ENCODE measurements at places on chromosomes 6 and 20.

DNA sequence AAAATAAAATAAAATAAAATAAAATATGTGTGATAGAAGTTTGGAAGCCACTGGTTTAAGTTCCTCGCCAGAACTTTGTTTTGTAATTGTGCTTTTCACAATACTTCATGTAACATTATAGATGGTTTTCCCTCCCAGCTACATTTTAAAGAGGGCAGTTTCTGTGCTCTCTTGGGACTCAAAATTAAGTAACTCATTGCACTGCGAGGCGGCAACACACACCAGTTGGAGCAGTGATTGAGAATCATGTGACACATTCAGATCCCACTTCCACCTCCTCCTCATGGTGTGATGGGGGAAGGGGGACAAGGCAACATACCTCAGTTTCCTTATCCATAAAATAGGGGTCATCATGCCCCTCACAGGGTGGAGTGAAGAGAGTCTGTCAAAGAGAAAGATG lies 7.5 kb downstream of the C2 start:
- no peak for DNase-seq

GRCh38 chr20:58976061-58976730 lies 4.9 kb upstream of the NELFCD start:
- DNase-seq = no peak

DNA sequence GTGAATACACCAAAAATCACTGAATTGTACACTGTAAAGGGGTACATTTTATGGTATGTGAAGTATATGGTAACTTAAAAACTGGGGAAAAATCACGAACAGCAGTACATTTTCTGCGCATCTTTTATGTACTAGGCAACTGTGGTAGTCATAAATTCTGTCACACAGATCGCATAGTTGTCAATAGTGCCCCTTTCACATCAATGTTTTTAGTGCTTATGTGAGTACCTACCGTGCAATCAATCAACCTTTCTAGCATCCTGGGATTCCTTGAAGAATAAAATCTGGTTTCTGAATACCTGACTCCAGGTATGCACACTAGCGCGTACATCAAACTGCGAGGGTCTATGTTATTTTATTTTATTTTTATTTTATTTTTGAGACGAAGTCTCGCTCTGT lies 637 bp upstream of the RPF2 start:
- DNase-seq = no peak

DNA sequence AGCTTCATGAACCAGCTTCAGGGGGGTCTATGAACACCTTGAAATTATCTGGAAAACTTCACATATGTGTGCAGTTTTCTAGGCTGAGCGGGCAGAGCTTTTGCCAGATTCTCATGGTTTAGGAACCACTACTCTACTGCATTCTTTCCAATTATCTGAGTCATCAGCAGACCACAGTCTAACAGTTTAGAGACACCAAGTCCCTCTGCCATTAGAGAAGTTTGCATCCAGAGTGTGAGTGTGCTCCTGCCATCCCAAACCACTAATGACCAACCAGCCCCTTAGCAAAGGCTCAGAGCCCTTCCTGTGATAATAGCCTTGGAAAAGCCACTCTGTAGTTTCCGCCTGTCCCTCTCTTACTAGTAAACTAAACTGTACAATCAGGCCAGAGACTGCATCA lies 96.8 kb downstream of the PHACTR1 start:
- no peak for DNase-seq

DNA sequence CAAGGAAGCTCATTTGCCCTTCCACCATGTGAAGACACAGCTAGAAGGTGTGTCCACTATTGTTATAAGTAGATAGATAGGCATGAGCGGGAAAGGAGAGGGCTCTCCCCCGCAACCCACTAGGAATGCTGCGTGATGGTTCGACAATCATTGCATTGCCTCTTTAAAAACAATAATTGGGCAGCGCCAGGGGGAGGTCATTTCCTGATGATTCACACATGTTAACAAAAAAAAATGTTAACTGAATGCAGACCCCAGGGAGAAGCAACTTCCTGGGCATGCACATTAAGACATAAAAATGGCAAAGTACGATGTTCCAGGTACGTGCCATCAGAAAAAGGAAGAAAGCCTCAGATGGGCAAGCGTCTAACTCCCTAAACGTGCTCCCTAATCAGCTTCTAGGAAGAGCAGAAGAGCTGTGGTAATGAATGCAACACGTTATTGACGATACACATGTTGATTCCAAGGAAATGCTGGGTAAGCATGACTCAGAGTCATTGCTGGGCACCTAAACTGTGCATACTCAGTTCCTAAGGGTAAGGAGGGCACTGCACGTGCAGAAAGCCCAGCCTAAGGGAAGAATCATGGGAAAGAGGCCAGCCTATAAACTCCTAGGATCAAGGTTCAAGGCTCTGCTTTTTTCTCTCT lies 113.7 kb downstream of the FAM217A start:
- DNase-seq = no peak

- no peak for DNase-seq
Measured at GRCh38 chr6:193773-194310, 98.4 kb upstream of the DUSP22 start.

DNA sequence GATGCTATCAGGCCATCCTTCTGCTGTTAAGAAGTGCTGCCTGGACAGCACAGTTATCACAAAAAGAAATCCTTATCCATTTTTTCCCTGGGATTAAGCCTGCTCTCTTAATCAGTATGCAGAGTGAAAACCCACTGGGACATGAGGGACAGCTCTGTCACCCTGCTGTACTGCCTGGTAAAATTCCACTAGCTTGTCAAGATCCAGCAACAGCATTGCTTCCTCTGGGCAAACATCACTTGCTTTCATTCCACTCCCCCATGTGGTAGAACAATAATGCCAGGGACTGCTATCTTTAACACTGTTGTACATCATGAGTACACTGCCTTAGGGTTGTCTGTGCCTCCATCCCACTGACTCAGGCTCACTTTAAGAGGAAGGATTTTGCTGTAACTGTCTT lies 331.3 kb downstream of the KIF16B start:
- no peak for DNase-seq

GRCh38 chr6:147768969-147769368 lies 260.5 kb downstream of the SAMD5 start:
- DNase-seq = no peak

GRCh38 chr6:154234019-154234772 lies 122.4 kb downstream of the IPCEF1 start:
- DNase-seq = no peak

- no peak for DNase-seq
Measured at GRCh38 chr6:28618898-28619555, 93.3 kb downstream of the GPX5 start.

DNA sequence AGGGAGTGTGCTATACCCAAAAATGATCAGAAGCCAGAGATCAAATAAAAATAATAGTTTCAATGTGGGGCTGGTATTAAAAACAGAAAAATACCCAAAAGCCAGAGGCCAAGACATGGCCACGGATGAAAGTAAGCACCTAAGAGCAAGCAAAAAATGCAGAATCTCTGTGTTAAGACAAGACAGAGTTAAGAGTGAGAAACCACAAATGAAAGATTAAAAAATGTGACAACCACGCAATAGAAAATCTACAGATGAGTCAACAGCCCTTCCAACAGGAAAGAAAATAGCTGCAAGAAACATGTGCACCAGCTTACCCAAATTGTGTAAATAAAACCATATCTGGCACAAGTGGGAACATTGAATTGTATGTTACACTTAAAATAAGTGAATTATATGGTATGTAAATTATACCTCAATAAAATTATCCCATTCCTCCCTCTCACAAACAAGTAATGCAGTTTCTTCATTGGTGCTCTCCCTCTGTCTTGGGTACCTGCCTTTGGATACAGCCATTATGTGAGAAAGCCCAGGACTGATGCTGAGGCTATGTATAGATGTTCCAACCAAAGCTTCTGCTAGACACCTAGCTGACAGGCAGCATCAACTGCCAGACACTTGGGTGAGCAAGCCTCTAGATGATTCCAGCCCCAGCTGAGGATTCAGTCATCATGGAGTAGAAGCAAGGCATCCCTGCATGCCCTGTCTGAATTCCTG lies 55.3 kb upstream of the UFL1 start:
- DNase-seq = no peak

- no peak for DNase-seq
Measured at GRCh38 chr6:54959820-54960219, 113.2 kb downstream of the FAM83B start.

DNA sequence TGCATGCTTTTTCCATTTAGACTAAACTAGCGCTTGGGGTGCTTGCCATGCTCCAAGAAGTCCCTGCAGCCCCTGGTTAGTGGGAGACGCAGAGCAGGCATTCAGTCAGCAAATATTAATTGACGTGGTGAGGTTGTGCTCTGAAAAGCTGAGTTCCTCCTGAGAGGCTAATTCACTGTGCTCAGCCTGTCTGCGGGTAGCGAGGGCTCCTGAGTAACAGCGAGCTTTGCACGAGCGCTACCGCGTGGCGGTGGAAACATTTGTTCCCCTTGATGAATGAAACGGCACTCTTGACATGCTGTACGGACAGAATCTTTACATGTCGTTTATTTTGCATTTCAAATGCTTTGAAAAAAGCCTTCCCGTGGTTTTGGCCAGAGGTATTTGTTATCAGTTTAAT lies 170.6 kb upstream of the AGPAT4 start:
- no peak for DNase-seq

DNA sequence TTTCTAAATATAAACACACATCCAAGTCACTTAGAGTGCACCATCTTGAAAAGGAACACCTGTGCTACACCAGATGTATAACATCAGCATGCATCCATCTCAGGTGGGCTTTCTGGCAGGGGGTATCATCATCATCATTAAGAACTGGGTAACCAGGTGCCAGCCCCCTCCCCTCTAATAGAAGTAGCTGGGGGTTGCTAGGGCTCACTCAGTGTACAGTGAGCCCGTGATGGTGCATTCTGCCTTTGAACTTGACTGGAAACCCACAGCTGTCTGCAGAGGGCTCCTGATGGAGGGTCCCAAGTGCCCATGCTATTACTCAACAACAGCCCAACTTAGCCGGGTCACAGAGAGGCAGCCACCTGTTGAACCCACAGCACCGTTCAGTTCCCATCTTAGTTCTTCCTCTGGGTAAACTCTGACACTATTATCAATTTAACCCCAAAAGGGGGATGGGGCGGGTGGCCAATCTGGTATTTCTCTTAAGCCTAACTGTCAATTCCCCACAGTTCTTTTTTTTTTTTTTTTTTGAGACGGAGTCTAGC lies 32.7 kb upstream of the CCND3 start:
- no peak for DNase-seq

GRCh38 chr20:59231124-59231804 lies 67.6 kb downstream of the ZNF831 start:
- no peak for DNase-seq

GRCh38 chr6:148523551-148523950 lies 180.9 kb downstream of the SASH1 start:
- DNase-seq = no peak

DNA sequence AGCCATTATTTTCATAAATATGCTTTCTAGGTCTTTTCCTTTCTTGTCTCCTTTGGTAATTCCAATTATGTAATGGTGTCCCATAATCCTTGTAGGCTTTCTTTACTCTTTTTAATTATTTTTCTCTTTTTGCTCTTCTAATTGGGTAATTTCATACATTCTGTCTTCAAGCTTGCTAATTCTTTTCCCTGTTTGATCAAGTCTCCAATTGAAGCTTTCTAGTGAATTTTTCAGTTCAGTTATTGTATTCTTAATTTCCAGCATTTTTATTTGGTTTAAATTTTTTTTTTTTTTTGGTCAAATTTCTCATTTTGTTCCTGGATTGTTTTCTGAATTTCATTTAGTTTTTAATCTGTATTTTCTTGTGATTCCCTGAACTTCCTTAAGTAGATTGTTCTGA lies 74.9 kb upstream of the UST start:
- no peak for DNase-seq

DNA sequence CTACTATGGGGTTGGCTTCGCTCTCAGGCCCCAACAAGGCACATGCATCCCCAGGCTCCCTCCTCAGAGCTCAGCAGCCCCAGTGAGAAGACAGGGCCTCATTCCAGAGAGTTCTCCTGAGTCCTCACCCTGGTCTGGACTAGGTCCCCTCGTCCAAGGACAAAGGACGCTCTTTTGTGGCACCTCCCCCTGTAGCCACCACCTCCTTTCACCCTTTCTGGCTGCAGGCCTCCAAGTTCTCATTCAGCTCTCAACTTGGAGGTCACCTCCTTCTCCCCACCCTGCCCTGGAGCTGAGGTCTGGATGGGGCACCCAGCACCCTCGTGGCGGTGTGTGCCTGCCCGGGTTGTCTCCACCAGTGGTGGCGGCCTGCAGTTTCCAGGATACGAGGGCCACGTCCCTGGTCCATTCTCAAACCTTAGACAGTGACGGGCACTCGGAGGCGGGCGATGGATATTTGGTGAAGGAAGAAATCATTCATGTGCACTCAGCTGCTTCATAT lies 2.5 kb downstream of the UNC93A start:
- no peak for DNase-seq

GRCh38 chr20:5146871-5147592 lies 20.2 kb downstream of the CDS2 start:
- no peak for DNase-seq

DNA sequence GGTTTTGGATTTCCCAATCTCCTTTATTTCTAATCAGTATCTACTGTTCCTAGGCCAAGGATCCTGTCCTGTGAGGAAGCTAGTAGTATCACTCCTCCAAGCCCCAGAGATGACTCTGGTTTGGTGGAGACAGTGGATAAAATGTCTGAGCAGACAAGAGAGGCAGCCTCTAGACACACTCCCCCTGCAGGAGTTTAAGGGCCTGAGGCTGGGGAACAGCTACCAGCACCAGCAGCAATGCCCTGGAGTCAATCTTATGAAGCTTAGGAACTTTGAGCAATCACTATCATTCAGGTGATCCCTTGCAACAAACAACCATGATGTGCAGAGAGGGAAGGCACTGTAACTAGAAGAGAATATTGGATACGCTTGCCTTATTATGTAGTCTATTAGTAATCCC lies 384.7 kb upstream of the ID4 start:
- no peak for DNase-seq

DNA sequence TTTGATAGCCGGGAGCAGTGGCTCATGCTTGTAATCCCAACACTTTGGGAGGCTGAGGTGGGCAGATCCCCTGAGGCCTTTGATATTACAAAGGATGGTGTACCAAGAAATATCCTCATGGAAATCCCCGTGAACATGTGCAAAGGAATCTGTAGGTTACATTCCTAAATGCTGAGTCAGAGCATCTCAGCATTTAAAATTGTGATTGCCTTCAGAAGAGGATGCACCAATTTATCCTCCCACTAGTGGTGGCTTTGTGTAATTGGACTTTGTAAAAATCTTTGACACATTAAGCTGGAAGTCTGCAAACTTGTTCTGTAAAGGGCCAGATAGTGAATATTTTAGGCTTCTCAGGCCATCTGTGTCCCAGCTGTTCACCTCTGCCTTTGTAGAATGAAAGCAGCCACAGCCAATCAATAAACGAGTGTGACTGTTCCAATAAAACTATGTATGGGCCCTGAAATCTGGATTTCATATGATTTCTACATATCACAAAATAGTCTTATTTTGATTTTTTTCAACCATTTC lies 11.8 kb downstream of the TMEM14B start:
- DNase-seq = no peak

DNA sequence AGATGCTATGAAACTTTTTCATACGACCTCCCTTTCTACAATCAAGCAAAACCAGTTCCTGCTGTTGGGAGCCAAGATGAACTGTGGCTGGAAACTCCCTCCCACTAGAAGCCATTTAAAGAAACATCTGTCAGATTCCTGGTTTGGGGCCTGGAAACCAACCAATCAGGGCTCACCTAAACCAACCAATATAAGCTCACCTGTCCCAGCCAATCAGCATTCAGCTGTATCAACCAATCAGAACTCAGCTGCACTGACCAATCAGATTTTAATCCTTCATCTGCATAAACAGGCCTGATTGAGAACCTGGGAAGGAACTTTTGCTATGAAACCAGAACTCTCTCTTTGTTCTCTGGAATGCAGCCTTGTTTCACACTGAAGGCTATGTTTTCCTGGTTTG lies 42.4 kb downstream of the SNX14 start:
- DNase-seq = no peak
